Inflammatory macrophage treated with lipopolysaccharide for 1 hour (primary cell): ENCODE measurements at places on chromosomes 1 and 21.

GRCh38 chr1:165539306-165539705 lies 4.5 kb upstream of the LRRC52 start:
- DNase-seq: no peak

DNA sequence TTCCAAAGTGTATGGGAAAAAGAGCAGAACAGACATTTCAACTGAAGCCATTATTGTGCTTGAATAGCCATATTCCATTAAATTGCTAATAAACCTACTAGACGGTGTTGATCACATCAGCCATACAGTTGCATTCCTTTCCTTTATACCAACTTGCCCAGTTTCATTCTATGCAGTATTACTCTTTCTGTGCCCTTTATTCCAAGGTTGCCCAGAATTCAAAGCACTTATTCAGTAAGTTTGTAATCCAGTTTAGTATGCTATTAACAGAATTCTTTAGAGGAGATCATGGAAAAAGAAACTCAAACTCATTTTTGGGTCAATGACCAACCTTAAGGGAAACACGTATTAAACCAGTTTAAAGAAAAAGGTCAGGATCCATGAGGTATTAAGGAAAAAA lies 89.5 kb downstream of the DDAH1 start:
- no peak for DNase-seq

DNA sequence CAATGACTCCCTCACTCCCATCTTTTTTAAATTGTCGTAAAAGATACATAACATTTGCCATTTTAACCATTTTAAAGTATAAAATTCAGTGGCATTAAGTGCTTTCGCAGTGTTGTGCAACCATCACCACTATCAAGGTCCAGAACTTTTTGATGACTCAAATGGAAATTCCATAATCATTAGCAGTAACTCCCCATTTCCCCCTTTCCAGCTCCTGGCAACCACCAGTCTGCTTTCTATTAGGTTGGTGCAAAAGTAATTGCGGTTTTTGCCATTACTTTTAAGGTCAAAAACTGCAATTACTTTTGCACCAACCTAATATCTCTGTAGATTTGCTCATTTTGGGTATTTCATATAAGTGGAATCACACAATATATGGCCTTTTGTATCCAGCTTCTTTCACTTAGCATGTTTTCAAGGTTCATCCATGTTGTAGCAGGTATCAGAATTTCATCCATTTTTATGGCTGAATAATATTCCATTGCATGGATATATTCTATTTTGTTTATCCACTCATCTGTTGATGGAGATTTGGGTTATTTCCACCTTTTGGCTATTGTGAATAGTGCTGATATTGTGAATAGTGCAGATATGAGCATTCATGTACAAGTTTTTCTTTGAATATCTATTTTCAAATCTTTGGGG lies 159.7 kb downstream of the HIVEP3 start:
- peak; percentile 75 for DNase-seq

GRCh38 chr1:165894591-165894990 lies 67.2 kb downstream of the UCK2 start:
- DNase-seq: no peak

- no peak for DNase-seq
Observed at GRCh38 chr21:36663033-36663855, 35.7 kb upstream of the SIM2 start.

DNA sequence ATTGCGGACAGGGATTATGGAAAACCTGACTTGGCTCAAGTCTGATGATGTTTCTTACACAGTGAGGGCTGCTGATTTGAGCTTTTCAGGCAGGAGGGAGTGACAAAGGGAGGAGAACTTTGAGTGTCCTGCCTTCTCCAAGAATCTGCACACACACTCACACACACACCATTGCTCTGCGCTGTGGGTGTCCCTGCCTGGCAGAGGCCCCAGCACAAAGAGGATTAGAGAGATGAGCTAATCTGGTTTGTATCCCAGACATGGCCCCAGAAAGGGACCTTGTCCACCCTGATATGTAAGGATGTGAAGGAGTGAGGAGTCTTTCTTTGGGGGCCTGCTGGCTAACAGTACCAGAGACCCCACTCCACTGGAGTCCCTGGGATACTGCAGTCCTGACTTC lies 5.9 kb upstream of the WNT2B start:
- DNase-seq: no peak

DNA sequence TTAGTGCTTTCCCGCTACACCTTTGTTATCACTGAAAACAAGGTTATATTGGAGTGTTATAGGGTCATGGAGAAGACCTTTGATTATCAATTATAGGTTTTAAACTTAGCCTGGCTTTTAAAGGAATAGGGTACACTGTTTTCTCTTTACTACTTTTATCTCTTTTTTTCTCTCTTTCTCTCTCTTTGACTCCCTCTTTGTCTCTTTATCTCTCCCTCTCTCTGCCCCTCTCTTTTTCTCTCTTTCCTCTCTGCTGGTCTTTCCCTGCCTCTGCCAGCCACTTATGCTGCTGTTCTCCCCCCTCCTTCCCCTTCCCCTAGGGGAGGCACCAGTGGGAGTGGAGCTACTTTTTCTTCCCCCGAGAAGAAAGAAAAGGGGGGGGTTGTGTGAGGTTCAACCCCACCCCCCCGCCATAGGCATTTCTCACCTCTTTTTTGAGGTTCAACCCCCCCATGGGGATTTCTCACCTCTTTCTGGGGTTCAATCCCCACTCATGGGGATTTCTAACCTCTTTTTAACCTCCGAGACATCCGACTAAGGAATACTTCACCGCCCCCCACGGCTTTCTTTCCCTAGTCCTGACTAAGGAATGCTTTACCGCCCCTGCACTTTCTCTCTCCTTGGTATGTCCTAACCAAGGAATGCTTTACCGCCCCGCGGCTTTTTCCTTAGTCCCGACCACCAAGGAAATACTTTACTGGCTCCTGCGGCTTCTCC lies 17.2 kb upstream of the ZBTB8B start:
- no peak for DNase-seq
